Activated naive CD4-positive, alpha-beta T cell treated with anti-CD3 and anti-CD28 coated beads, Interleukin-2, amount 10 ng/mL, durations not matched to agents 5 hours and 36 hours (primary cell): ENCODE measurements at places on chromosomes 7 and 10. TPM values are rescaled to one million over a fixed set of nuclear protein-coding genes. Genes with fewer than 3 reads are reported as not detected.

The PPP1R17 gene
- not detected for total RNA-seq

The ENO4 gene
- not detected for total RNA-seq

The CTNNA3 gene
- total RNA-seq: 0.33 TPM

The NODAL gene
- total RNA-seq: 0.26 TPM

The ACHE gene
- not detected for total RNA-seq

The AASS gene
- 0.48 TPM for total RNA-seq

The FANK1 gene
- not detected for total RNA-seq

The HOXA7 gene
- total RNA-seq: not detected

The IKZF1 gene
- total RNA-seq: 372 TPM
